ENCODE measurements at places on chromosomes 5 and 9.
A peak's percentile ranks its signal among the peaks of the same experiment; 100 is the strongest.

DNA sequence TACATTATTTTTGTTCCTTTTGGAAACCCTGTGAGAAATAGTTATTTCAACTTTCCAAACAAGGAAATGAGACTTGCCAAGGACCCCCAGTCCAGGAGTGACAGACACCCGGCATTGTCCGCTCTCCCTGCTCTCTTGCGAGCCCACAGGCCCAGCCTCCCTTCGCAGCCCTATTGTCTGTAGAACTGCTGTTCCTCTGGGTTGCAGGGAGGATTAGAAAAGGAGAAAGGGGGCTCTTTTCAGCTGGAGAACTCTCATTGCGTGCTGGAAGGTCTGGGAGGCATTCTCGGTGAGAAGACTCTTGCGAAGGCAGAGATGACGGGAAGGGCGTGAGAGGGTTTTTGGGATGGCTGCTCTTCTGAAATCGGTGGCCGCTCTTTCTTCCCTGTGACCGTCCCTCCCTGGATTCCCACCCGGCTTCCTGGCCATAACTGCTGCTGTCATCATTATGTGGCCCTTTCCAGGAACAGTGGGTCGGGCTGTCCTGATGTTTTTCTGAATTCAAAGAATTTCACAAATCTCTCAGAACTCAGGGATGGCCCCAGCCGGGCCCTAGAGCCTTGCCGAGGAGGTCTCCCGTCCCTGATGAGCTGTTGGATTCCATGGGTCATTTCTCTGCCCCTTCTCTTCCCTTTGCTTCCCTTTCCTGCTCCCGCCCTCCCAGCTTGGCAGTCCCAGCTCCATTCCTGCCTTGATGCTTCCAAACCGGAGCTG is 29.8 kb downstream of the STC2 start:
- DNase-seq, result no peak

GRCh38 chr5:92939428-92939827 is 641.6 kb downstream of the NR2F1-AS1 start:
- no peak for DNase-seq

GRCh38 chr9:104575456-104575855 is 6.5 kb downstream of the OR13C8 start:
- DNase-seq, result peak; percentile 26

GRCh38 chr9:114837923-114838322 is 32.1 kb upstream of the TNFSF15 start:
- DNase-seq, result no peak

DNA sequence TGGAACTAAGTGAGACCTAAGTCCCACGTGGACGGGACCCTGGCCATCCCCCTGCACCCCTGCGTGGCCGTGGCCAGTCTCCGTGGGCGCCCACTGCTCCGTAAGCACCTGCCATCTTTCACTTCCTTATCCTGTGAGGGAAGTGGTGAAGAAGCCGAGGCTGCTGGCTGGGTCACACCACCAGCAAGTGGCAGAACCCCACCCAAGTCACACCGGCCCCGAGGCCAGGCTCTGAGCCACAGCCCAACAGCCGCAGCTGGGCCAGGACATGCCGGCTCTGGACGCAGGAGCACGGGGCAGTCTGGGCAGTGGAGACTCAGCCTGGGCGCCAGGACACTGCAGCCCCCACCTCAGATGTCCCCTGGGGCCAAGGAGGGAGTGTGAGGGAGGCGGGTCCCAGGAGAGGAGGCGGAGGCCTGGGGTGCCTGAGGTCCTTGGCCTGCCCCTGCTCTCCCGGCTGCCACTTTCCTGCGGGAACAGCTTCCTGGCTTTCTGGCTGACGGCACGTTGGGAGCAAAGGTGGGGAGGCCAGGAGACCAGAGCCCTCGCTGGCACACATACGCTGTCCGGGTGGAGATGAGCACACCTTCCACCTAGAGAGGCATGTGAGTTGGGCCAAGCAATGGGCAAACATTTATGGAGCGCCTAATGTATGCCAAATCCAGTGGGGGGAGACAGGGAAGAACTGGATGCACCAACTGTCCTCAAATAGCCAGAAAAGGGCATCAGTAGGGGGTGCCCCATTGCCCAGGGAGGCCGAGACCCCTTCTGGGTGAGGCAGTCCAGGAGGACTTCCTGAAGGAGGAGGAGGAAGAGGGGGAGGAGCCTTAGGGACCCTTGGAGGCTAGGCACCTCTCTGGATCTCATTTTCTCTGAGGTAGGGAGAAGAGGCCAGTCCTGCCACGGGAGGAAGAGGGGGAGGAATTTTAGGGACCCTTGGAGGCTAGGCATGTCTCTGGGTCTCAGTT is 43.9 kb upstream of the EGFL7 start:
- no peak for DNase-seq

DNA sequence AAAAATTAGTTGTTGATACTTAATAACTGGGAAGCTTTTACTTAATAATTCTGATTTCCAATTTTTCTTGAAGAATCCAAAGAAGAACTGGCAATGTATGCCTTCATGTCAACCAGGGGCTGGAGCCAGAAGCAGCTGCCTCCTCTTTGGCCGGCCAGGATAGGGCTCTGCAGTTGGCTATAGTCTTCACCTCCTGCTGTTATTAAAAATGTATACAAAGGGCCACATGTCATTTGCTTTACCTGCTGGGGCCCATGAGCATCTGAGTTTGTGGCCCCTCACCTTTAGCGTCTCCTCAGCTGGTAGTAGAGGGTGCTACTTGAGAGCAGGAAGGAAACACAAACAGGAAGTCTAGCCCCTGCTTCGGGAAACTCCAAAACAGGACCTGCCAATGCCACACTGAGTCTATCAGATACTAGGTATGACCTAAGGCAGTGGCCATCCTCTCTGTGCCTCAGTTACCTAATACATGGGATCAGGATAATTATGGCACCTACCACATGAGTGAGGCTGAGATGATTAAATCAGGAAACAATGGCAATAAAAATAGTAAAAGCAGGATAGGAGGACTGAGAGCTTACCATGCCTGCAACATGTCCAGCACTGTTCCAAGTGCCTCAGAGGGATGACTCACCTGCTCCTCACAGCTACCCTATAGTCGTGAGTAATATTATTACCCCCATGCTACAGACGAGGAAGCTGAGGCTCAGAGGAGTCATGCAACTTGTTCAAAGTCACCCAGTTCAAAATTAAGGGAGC is 21.3 kb downstream of the CCDC69 start:
- DNase-seq, result no peak

DNA sequence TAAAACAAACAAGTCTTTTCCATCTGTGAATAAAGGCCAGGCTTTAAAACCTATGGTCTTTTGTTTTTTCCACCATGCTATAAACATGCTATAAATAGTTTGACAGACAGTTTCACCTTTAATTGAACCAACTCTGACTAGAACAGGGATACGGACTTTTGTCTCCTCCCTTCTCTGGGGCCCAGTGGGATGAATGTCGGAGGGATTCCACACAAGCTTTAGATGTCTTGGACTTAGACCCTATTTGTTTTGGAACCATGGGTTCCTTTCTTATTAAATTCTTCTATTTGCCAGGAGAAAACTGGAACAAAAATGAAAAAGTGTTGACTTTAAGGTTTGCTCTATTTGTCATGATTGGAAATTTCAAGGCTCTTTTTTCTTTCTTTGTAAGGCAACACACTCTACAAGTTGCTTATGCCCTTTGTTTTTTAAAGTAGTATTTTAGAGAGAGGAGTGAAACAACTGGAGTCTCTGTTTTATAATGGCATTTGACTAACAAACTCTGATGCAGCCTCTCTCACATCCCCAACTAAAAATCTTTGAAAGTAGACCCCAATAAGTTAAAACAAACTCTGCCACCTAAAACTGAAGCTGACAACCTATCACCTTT is 145.3 kb downstream of the MLLT3 start:
- DNase-seq, result no peak
